ENCODE measurements at places on chromosomes 4 and X.

DNA sequence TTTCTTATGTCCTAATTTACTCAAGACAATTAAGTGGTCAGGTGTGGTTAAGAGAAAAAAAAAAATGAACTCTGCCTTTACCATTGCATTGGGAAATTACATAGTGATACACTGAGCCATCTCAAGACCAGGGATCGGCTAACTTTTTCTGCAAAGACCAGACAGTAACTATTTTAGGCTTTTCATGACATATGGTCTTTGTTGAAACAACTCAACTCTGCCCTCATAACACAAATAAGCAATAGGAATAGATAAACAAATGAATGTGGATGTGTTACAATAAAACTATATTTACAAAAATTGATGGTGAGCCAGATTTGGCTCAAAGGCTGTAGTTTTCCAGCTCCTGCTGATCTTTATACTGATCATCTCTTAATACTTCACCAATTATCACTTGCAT lies 632.6 kb upstream of the INTU start:
- DNase-seq, result no peak

DNA sequence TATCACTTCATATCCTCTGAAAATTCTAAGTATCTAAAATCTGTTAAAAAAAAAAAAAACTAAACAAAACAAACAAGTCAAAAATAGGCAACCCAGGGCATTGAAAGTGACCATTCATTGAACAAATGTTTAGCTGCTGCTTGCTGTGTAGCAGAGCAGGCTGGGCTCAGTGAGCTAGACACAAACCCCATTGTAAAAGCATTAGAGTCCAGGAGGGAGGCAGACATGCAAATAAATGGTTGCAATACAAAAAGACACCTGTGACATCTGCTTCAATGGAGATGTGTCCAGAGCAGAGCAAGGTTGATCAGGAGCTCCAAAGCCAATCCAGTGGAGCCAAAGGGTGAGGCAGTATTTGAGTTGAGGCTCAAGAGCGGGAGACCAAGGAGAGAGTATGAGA lies 267.3 kb upstream of the GATB start:
- no peak for DNase-seq

DNA sequence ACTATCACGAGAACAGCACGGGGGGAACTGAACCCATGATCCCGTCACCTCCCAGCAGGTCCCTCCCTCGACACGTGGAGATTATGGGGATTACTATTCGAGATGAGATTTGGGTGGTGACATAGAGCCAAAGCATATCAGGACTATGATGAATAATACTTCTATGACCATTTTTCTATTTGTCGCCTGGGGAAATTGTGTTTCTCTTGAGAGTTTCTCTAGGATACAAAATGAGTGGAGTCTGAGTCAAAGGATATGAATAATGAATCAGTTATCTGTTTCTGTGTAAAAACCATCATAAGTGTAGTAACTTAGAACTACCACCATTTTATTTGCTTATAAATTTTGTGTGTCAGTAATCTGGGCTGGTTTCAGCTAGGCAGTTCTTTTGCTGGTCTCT lies 533.0 kb upstream of the ARX start:
- no peak for DNase-seq

GRCh38 chr4:4427886-4428285 lies 41.0 kb downstream of the NSG1 start:
- DNase-seq, result no peak

DNA sequence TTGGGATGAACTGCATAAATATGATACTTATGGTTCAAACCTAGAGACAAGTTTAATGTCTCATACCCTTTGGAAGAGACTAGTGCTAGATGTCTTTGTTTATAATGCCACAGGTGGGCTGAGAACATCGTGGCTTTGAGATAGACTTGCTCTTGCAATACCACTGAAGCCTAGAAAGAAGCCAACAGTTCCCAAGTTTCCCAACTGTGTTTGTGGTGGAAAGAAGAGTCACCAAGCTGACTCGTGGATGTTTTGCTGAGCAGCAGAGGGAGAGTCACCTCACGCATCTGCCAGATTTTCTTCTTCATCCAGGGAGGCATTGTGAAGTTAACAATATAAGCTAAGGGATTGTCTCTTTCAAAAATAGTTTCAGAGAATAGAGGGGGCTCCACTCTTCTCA lies 1076.2 kb downstream of the C4orf33 start:
- DNase-seq, result no peak

DNA sequence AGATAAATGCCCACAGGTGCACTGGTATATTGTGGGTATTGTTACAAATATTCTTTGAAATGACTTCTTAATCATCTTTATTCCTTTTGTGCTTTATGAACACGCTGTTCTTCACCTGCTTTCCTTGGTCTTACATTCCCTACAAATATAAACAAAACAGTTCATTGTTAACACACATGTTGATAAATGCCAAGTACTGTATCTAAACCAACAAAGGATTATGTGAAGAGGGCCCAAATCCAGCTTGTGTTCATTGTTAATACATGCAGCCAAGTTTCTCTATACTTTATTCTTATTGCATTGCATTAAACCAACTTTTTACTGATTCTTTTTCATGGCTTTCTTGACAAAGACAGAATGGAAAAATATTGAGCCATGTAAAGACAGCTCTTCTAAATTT lies 42.8 kb downstream of the AREG start:
- no peak for DNase-seq

DNA sequence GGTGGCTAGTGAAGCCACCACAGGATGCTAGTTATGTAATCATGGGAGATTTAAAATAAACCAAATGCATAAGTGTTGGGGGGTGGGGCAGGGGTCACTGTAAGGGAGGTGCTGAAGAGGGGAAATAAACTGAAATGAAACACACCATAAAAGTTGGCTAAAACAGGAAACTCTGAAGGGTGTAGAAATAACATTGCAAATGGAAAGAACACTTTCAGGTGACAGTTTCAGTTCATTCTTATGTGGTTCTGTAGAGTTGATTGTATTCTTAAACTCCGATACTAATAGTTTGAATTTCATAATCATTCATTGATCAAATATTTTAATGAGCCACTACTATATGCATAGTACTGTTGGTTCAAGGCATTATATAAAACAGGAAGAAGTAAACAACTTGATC lies 80.1 kb downstream of the HDAC8 start:
- DNase-seq, result no peak

DNA sequence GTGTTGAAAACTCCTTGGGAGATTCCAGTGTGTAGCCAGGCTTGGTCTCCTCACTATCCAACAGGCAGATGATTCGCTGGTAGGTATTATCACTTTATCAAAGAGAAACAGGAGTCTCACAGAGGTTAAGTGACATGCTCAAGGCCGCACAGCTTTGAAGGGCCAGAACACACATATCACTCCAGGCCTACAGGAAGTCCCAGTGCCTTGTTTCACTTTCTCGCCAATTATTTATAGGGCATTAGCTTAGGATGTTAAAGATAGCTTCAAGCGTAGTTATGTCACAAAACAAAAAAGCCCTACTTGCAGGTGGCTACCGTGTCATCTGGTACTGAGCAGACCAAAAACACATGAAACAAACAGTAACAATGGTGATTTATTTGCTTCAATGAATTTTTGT lies 13.2 kb downstream of the ATP8A1 start:
- DNase-seq, result no peak

GRCh38 chr4:80255329-80256095 lies 11.0 kb upstream of the FGF5 start:
- no peak for DNase-seq

DNA sequence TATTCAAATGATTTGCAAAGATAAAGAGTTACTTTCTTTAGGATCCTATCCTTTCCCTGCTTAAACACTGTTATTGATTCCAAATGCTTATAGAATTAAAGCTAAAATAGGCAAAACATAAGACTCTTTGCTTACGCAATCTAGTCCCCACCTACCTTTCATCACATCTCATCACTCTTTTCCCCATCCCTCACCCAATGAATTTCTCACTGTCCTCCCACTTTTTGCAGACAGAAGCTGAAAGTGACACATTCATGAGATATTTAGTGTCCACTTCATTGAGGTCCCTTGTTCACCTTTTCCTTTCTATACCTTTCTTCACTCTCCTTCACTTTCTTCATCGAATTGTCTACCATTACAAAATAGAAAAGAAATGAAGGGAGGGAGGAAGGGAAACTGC lies 424 bp downstream of the SATL1 start:
- DNase-seq, result no peak

DNA sequence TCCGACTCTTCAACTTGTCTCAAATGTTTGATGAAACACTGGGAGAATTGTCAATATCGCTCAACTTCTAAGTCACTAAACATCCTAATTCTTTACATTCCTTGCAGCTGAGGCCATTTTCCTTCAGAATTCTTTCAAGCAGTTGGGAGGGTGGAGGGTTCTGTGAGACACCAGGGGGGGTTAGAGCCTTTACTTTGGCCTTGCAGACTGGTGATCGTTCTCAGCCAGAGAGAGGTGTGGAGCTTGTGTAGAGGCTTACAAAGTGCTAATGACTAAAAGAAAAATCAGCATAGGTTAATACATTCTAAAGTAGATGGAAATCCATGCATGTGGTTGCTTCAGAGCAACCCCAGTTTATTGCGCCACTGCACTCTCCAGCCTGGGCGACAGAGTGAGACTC lies 21.3 kb upstream of the SOX3 start:
- DNase-seq, result no peak

DNA sequence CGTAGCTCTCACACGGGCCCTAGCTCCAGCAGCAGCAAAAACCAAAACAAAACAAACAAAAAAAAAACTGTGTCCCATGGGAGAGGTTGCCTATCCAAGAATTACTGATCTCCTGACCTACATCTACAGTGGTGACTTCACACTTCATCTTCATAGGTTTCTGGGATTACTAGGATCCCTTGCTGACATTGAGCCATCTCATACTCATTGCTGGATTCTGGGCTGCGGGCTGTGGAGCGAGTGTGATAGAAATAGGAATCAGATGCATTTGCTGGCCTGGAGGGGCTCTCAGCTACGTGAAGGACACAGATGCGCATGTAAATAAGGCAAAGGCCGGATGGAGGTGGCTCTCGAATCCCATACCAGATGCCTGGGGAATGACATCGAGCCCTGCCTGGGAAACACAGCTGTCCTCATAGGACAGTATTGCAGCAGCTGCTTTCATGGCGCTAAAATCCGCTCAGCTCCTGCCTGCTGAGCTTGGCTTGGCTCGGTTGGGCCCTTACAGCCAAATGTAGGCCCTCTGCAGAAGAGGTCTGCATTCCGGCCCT lies 41.7 kb downstream of the CNGA2 start:
- DNase-seq, result no peak

GRCh38 chrX:151938172-151938571 lies 25.5 kb downstream of the MAGEA4 start:
- DNase-seq, result no peak

DNA sequence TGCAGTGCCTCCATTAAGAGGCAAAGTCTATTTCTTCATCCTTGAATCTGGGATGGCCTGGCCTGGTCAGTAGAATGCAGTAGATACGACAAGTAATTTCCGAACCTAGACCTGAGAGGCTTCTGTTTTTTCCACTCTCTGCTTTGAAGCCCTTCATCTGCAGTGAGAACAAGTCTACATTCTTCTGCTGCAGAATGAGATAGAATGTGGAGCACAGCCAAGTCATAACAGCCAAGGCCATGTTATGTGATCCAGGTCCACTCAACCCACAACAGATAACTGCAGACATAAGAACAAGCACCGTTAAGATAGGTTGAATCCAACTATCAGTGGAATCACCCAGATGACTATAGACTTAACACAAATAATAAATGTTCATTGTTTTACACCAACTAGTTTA lies 1297.7 kb downstream of the C4orf33 start:
- no peak for DNase-seq

DNA sequence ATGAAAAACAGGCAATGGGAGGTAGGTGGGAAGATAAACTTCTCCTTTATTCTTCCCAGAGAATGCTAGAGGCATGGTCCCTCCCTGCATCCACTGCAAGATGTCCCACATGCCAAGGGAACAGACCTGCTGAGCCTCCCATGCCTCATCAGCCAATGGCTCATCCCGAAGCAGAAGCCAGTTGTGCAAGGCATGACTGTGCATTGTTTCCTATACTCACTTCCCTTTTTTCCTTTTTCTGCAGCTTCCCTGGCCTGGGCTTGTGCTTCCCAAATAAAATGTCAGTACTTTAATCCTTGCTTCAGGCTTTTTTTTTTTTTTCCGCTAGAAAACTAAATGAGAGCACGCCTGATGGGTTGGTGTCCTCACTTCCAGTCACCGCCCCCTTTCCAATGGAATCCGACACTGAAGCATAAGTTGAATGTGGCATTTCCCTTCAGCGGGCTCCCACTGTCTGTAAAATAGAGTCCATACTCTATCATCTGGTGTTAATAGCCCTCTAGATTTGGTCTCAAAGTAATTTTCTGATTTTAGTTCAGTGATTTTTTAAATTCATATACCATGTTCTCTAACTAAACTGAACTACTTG lies 239.0 kb upstream of the JADE1 start:
- no peak for DNase-seq

GRCh38 chr4:74304095-74304625 lies 4.1 kb upstream of the EPGN start:
- DNase-seq, result no peak

- DNase-seq, result no peak
Observed at GRCh38 chrX:114976292-114976691, 41.1 kb downstream of the IL13RA2 start.

DNA sequence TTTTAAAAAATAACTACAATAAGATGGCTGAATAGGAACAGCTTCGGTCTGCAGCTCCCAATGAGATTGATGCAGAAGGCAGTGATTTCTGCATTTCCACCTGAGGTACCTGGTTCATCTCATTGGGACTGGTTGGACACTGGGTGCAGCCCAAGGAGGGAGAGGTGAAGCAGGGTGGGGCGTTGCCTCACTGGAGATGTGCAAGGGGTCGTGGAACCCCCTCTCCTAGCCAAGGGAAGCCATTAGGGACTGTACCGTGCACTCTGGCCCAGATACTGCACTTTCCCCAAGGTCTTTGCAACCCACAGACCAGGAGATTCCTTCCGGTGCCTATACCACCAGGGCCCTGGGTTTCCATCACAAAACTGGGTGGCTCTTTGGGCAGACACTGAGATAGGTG lies 640.1 kb downstream of the IQCM start:
- no peak for DNase-seq

DNA sequence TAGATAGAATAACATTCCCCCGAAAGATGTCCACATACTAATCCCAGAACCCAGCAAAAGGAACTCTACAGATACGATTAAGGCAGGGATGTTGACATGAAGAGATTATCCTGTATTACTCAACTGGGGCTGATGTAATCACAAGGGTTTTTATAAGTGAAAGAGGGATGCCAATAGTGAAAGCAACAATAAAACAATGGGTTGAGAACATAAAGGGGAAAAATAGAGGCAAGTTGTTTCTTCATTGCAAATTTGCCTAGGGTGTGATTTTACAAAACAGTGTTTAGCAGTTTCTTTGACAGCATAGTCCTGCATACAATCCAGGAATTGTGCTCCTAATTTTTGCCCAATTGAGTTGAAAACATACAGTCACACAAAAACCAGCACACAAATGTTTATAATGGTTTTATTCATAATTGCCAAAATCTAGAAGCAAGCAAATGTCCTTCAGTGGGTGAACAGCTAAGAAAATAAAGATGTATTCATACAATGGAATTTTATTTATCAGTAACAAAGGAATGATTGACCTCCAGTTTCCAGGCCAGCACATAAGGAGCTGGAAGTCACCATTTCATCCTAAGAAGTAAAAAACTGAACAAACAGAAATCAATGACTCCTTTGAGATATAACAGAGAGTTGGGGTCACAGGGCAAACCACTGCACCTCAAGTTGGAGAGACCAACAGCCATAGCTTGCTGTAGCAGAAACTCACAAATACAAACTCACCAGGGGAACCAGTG lies 107.2 kb downstream of the CENPC start:
- no peak for DNase-seq

Data from activated effector memory CD4-positive, alpha-beta T cell treated with anti-CD3 and anti-CD28 coated beads, Interleukin-2, amount 50 U/mL, for 16 hours (primary cell).